ENCODE measurements at places on chromosomes 2 and 18.

DNA sequence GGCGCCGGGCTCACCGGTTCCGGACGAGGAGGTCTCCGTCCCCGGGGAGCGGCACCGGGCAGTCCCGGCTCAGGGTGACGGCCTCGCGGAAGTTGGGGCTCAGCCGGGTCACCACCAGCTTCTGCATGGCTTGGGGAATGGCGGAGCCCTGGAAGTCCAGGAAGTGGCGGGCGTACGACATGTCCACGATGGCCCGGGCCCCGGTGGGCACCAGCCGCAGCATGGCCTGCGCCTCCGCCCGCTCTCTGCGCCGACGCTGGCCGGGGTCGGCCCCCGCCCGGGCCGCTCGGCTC is 157 bp downstream of the PTGR3 start:
- no peak for DNase-seq

- DNase-seq: no peak
Measured at GRCh38 chr2:106296182-106296815, 102.2 kb upstream of the UXS1 start.

DNA sequence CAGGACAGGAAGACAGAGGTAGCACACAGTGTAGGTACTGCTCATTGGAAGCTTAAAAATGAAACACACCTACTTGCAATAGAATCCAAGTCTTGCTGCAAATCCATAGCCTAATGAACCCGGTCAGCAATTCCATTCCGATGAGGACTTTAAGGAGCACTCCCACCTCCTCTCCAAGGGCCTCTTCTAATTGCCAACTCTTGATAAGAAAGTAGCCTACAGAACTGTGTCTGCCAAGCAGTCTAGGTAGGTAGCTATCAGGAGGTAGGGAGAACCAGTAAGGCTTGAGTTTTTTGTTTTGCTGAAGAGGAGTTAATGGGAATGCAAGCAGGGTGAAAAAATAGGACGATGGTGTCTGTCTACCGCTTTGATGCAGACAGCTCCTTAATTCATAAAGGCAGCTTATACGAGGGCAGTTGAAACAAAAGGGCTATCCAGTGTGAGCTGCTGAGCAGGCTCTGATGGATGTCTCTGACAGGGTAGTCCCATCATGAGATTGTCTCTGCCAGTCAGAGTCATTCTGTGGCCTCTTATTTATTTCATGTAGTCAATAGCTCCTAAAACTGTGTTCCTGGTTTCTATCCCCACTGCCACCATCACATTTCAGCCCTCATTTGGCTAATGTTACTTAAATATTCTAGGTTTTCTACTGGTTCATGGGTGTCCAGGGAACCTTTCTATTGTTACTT is 155.6 kb upstream of the DNMT3A start:
- no peak for DNase-seq

DNA sequence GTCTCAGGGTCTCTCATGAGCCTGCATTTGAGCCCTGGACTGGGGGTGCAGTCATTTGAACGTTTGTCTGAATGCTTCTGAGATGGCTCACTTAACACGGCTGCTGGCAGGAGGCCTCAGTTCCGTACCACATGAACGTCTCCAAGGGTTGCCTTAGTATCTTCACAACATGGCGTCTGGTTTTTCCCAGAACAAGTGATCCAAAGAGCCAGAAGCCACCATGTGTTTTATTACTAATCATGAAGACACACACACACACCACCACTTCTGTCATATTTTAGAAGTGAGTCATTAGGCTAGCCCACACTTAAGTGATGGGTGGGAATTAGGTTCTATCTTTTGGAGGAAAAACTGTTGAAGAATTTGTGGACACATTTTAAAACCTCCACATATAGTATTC is 15.0 kb upstream of the MYO1B start:
- DNase-seq: no peak

GRCh38 chr2:18456026-18456425 is 104.4 kb downstream of the RDH14 start:
- no peak for DNase-seq

DNA sequence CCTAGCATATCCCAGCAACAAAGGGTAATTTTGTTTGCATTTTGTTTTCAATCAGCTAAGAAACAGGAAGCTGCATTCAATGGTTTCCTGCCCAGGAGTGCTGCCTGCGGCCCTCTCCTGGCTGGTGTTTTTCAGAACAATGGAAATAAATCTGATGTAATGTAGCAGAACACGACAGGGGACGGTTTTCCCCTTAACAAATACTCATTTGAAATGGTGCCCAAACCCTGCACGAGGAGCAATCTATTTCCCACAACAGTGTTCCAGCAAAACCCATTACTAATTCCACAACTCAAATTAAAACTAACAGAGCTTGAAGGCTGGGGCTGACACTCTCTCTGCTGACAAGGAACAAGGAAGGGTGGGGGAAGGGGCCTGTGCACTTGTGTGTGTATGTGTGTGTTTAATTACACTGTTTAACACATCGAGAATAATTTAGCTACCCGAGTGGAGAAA is 8.7 kb downstream of the CAPN13 start:
- DNase-seq: no peak

DNA sequence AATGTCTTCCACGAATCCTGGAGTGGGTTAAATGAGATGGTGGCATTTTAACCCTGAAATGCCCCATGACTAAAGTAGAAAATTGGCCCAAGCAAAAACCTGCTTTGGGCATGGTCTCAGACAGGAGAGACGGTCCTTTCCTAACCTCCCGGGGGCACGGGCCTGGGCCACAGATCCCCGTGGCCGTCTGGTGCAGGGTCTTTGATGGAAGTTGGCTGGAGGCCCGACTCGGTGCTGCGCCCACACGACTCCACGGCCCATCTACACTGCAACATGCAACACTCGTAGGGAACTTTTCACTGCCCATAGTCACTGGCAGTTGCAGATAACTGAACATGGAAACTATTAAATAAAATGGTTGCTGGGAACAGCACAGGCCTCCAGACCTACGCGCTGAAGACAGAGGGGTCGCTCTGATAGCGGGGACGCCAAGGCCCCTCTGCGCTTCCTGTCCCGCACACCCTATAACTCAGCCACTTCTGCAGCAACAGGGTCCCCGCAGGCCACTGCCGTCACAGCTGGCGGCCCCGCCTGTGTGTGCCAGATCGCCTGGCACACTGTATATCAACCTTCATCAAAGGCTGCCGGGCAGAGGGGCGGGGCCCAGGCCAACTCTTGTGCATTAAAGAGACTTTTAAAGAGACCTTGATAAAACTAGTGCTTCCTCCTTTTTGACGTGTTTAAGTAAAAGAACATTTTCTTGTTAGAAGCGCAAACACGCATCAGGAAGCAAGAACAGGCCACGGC is 214.1 kb downstream of the TWIST2 start:
- no peak for DNase-seq

DNA sequence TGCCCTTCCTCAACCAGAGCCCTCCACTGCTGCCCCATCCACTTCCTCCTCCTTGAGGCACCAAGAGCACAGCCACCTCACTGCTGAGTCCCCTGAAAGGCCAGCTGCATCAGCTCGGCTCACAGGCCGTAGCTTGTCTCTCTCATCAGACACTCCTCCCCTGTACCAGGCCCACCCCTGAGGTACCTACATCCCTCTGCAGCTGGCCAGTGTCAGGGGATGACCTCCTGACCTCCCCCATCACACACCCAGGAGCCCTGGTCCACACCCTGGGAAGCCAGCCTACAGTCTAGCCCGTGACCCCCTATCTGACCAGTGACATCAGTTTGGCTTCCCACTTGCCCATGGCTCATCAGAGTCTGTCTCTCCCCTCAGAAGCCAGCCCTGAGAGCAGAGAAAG is 205.6 kb downstream of the TNS1 start:
- DNase-seq: no peak

- no peak for DNase-seq
Measured at GRCh38 chr2:144348846-144349245, 171.1 kb downstream of the ZEB2 start.

GRCh38 chr18:46294751-46295150 is 190.6 kb downstream of the HAUS1 start:
- DNase-seq: no peak

DNA sequence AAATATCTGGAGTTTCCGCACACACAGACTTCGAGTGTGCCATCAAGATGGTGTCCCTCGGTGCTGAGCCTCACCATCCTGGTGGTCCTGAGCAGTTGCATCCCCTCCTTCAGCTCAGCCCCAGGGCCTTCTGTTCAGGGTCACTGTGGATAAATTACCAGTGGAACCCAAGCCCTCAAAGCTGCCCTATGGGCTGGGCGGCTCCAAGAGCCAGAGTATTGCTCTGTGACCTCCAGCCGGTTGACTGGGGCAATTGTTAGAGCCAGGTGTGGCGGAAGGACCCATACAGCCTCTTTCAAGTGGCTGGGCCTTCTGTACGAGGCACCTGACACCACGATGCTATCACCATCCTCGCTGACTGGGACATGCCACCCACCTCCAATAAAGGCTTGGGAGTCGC is 215.5 kb downstream of the GBX2 start:
- DNase-seq: no peak

- no peak for DNase-seq
Measured at GRCh38 chr2:128549646-128550260, 231.1 kb upstream of the HS6ST1 start.
